WTC11 (cell line): ENCODE measurements at places on chromosomes 2 and 18. TPM values are rescaled to one million over a fixed set of nuclear protein-coding genes. Genes with fewer than 3 reads are reported as not detected.
A peak's percentile ranks its signal among the peaks of the same experiment; 100 is the strongest.

The GRHL1 gene
- total RNA-seq = 2.7 to 5.0 TPM (median 4.7 TPM) in 3 replicates

The PLA2R1 gene
- total RNA-seq = 0.76 to 1.1 TPM (median 0.92 TPM) in 3 replicates

GRCh38 chr2:151157000-151157735 is 104.5 kb downstream of the RBM43 start:
- DNase-seq = no peak

GRCh38 chr2:85810371-85811179 is 56.8 kb downstream of the ATOH8 start:
- no peak for DNase-seq

DNA sequence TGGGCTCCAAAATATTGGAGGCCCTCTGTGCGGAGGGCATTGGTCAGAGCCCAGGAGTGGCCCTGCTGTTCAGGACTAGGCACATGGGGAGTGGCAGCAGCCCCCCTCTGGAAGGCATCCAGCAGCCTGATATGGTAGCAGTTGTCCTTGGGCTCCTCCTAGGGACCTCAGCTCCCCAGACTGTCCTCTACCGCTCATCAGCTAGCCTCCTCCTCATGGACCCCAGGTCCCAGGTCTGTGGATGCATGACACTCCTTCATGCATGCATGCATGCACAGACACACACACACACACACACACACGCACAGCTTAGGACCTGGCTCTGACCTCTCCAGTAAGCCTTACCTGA is 15.4 kb upstream of the ATP6V1B1 start:
- no peak for DNase-seq

GRCh38 chr2:33069894-33070651 is 123.3 kb downstream of the LTBP1 start:
- no peak for DNase-seq

GRCh38 chr2:139964721-139965440 is 1184.7 kb upstream of the NXPH2 start:
- DNase-seq = no peak

The CCL20 gene
- total RNA-seq = not detected in 3 replicates

- DNase-seq = no peak
Measured at GRCh38 chr2:197940382-197940781, 136.0 kb downstream of the PLCL1 start.

- no peak for DNase-seq
Measured at GRCh38 chr2:10410823-10411437, 37.2 kb downstream of the ODC1 start.

DNA sequence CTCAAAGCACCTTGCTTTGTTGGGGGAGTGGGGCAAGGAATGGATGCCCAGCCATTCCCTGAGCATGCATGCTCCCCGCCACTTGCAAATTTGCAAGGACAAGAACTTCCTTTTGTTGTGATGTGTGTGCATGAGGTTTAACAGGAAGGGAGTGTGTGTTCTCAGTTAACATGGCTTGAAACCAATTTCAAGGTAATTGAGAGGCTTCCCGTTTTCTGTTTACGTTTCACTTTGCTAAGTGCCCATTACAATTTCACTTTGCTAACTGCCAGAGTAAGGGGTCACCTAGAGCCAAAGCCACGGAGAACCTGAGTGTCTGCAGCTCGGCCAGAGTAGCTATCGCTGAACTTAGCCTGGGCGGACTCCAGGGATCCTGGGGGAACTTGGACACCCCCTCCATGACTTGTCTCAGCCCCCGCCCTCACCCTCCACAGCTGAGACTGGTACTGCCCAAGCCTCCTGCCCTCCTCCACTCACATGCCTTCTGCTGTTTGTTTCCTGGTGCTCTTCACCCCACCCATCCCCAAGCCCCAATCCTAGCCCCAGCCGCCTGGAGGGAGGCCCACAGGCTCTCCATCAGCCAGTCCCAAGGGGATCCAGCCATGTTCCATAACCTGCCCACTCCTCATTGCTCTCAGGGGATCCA is 53.6 kb upstream of the LAPTM4A start:
- no peak for DNase-seq

GRCh38 chr2:170190172-170190571 is 12.2 kb downstream of the MYO3B start:
- no peak for DNase-seq

DNA sequence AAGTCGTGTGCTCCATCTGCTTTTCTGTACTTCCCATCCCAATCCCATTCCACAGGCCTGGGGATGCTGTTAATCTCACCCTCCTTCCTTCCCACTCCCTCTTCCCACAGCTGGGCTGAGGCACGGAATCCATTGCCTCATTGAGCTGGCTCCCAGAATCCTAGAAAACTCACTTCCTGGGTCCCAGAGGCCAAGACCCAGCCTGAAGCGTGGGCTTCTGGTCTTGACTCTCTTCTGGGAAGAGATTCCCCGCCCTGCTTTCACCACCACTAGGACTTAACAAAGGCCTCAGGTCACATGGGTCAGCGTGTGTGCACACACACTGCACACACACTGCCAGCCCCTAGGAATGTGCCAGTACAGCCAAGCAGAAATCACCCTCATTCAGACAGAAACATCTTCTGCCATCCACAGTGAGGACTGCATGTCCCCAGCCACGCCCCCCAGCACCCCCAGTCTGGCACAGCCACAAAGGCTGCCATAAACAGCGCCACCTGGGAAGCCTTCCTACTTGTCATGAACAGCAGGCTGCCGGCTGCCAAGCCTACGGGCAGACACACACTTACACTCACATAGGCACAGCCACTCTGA is 165.8 kb downstream of the TNS1 start:
- peak; percentile 63 for DNase-seq

The PRR30 gene
- total RNA-seq = not detected in 3 replicates

DNA sequence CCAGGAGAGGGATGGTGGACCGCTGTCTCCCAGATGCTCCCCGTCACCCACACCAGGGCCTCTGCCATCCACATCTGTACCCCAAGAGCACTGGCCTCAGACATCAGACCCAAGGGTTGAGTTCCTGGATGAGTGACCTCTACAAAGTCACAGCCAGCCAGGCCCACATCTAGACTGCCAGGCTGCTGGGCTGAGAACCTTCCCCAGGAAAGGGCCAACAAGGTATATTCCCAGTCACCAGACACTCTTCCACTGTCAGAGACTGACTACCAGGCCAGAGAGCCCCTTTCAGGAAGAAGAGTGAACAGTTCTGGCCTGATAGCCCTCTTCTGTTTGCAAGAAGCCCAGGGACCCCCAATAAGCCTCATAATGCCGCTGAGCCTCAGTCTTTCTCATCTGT is 44.3 kb downstream of the C1QL2 start:
- DNase-seq = no peak

The DSC1 gene
- total RNA-seq = not detected in 3 replicates

- DNase-seq = peak; percentile 61
Measured at GRCh38 chr2:196592911-196593881, 46.3 kb upstream of the CCDC150 start.
